T-helper 1 cell (primary cell): ENCODE measurements at places on chromosomes 4 and X.

- no peak for DNase-seq
Observed at GRCh38 chr4:47505666-47506065, 20.6 kb downstream of the ATP10D start.

DNA sequence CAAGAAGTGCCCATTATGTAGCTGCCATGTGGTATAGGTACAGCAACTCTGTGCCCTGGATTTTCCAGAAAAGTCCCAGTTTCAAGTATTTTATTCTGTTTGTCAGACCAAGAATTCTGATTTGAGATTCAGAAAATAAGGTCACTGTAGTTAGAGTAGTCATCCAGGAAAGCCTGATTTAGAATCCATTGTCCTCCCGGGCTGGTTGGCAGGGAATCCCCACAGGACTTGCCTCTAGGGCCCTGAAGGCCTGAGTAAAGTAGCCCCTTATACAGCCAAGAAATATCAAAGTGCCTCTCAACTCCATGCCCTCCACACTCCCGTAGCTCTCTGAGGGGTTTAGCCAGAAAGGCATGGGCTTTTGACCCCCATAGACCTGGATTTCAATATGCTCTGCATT lies 36.3 kb downstream of the RTL5 start:
- no peak for DNase-seq

- DNase-seq: no peak
Observed at GRCh38 chr4:105965183-105965800, 70.0 kb downstream of the NPNT start.

GRCh38 chr4:55865228-55865806 lies 11.9 kb downstream of the EXOC1 start:
- DNase-seq: no peak

DNA sequence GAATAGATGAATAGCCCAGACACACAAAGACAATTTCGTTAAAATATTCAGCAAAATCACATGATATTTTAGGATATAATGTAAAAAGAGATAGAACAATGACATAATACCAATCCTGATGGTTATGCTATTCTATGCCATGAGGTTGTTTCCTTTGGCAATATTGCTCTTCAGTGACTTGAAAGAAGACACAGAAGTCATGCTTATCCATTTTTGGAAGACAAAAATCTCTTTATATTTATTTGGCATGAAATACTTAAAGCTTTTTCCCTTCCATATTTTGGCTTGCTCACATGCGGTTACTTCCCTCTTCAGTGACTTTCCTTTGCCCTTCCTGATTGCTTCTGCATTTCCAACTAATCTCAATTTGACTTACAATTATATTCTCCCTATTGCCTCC lies 314.8 kb downstream of the IQCM start:
- DNase-seq: no peak

DNA sequence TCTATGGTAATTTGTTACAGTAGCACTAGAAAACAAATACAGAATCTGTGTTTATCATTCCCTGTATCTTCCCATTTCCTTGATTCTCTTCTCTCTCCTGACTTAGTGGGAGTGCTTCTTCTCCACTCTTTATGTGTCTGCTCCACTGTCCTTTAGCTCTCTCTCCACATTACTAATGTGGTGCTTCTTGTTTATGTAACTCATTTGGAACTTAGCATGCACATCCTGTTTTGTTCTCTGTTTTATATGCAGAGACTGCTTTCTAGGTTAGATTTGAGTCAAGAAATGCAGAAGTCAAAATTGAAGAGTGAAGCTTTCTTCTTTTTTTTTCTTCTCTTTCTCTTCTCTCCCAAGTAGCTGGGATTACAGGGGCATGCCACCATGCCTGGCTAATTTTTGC lies 25.9 kb downstream of the ADH1A start:
- no peak for DNase-seq

- DNase-seq: no peak
Observed at GRCh38 chr4:85740431-85740861, 265.5 kb downstream of the ARHGAP24 start.

DNA sequence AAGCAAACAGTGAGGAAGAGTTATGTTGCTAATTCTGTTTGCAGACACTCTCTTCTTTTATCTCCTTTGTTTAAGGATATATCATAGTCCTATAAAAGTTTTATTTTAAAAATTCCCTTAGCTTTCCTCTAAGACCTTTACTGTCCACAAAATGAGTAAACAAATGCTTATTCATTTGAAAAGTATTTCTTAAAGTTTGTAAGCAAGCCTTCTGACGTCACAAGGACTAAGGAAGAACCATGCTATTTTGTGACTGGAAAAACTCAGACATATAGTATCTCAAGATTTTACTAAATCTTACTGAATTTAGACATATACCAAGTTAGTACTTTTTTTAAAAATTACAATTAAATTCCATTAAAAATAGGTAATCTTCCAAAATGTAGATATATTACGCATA lies 5.2 kb upstream of the RBMXL3 start:
- no peak for DNase-seq

DNA sequence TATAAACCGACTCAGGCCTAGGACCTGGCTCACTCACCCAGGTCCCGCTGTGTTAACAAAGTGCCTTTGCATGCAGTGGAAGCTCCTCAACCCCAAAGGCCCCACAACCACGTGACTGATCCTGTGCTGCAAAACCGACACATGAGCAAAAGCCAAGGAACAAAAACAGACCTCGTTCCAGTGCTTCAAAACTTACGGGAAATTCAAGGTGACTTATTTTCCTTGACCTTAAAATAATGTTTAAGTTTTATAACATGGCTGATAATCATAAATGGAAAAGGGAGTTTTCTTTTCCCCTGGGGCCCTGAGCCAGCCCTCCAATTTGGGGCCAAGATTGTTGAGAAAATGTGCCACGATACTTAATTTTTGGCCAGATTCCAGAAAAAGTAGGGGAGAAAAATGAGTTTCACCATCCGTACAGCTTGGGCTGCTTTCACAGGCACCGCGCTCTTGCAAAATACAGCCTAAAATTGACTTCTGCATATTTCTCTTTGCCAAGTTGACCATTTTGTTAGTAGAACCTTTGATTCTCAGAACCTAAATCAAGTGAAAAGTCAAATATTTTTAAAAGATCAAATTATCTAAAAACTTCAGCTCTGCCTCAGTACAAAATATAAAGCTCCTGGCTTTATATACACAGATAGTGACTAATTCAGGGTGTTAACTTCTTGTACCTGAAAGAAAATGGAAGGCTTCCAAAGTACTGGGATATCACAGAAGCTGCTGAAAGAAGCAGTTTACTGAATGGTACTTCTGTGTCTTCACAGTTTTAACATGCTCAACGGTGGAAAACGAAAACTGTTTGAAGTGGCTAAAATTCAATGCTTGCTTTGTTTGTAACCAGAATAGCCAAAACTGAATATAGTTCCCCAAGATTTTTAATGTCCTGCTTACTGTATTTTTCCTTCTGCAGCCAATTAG lies 93.8 kb downstream of the APBB2 start:
- no peak for DNase-seq

DNA sequence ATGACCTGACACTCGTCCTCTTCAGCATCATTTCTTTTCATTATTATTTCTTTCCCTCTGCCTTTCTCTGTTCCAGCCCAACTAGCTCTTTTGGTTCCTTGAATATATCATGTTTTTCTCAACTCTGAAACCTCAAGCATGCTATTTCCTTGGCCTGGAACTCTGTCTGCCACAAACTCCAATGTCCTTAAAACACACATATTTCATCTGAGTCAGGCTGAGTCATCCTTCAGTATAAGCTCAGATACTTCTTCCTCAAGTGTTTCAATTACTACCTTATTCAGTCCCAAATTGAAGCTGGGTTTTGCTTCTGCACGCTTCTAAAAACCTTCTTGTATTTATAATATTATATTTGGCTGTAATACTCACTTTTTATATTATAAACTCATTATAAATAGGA lies 424.2 kb downstream of the PDGFC start:
- no peak for DNase-seq

DNA sequence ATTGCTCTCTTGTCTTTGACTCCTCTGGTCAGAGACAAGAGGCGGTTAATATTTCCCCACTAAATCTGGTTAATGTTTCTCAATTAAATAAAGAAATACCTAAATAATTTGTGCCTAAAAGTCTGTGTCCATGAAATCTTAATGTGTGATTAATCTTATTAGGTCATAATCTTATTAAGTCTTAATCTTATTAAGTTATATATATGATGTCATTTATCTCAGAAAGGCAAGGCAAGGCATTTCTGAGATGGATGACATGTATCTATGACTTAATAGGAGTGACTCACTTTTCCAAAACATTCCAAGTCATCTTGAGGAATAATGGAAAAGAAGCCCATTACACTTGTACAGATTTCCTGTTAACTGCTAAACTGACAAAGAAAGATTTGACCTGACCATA lies 74.7 kb downstream of the TRAM1L1 start:
- DNase-seq: no peak

DNA sequence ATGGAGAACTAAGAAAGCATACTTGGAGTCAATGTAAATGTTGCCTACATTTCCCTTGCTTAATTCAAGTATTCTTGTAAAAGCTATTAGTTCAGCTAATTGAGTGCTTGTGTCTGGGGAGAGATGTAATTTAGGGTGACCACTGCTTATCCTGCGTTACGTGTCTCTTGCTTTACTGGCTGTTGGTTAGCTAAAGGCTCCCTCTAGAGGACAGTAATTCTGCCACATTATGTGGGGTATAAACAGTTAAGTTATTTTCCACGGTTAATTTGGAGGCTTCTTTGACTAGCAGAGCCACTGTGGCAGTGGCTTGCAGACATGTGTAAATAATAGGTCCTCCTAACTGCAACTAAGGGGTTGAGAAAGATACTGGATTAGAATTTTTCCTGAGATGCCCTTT lies 25.3 kb upstream of the NAF1 start:
- no peak for DNase-seq

DNA sequence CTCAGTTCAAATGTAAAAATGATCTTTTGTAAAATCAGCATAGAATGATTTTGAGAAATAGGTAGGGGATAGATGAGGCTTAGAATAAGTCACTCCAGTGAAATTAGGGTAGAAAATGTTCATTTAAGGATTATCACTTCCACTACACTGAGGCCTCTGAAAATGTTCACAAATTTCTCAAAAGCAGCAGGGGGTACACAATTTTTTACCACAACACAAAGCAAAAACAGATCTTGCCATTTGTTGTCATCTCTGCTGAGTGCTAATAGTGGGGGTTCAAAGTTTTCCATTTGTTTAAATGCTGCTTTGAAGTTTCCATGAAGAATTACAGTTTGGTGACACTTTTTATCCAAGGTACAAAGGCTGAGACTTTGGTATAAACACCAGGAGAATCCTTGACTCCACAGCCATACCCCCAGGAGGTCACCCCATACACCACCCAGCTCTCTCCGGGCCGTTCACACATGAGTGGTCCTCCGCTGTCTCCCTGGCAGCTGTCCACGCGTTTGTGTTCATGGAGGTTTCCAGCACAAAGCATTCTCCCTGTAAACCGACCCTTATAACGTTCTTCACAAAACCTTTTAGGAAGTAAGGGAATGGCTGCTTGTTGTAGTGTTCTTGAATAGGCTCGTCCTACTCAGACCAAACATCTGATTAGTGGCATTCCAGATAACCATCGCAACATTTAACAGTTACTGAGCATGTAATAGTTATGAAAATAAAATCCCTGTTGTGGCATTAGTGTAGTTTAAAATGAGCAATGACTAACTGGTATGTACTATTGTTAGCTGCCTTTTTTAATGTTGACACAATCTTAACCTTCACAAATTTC lies 71.0 kb downstream of the PRSS12 start:
- no peak for DNase-seq

DNA sequence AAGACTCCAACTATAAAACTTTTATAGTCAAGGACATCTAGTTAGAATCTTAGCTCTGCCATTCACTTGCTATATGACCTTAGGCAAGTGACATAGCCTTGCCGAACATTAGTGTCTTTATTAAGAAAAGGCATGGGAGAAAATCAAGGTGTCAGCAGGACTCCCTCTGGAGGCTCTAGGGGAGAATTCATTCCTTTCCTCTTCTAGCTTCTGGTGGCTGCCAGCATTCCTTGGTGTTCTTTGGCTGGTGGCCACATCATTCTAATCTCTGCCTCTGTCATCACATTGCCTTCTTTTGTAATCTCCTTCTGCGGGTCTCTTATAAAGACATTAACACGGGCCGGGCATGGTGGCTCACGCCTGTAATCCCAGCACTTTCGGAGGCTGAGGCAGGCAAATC lies 99.8 kb downstream of the PPP1R2C start:
- DNase-seq: no peak

- no peak for DNase-seq
Observed at GRCh38 chr4:124386163-124386562, 326.4 kb downstream of the ANKRD50 start.

DNA sequence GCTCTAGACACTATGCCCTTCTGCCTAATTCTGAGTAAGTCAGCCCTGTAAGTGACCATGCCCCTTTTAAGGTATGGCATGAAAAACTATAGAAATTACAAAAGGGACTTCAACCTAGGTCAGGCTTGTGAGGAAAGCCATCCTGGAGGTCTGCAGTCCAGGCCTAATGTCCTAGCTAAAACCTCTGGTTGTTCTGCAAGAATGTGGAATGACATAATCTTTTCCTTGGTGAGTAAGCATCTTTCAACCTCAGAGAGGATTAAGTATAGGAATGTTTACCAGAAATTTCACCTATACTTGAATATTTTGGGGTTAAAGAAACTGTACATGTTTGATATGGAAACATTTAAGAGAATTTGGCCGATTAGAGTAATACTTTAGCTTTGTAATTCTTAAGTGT lies 23.8 kb upstream of the HPSE start:
- DNase-seq: no peak

- no peak for DNase-seq
Observed at GRCh38 chrX:44088510-44089144, 115.4 kb upstream of the NDP start.

- DNase-seq: no peak
Observed at GRCh38 chrX:19678941-19679340, 163.6 kb upstream of the MAP3K15 start.

DNA sequence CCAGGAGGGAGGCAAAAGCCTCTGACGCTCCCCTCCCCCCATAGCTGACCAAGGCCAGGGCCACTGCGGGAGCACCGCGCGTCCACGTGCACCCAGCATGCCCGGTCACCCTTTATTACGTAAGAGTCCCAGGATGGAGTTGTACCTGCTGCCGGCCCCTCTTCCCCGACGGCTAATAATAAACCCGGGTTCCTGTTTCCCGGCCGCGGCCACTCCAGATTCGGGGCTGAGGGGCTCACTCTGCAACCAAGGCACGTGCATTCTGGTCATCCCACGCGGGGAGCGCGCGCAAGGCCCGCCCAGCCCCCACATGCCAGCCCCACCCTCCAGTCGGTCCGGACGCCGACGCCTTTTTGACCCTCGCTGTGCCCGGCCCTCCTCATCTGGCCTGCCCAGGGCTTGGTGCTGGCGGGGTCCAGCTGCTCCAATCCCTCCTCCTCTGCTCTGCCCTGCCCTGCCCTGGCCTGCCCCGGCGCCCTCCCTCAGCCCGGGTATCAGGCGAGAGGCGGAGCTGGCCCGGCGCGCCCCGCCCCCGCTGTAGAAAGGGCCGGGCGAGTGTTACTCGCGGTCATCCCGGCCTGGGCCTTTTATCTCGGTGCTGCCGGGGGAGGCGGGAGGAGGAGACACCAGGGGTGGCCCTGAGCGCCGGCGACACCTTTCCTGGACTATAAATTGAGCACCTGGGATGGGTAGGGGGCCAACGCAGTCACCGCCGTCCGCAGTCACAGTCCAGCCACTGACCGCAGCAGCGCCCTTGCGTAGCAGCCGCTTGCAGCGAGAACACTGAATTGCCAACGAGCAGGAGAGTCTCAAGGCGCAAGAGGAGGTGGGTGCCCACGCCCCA lies 2.6 kb downstream of the MID1IP1 start:
- peak; percentile 39 for DNase-seq
